T-helper 1 cell (primary cell): ENCODE measurements at places on chromosomes 7 and 10.

DNA sequence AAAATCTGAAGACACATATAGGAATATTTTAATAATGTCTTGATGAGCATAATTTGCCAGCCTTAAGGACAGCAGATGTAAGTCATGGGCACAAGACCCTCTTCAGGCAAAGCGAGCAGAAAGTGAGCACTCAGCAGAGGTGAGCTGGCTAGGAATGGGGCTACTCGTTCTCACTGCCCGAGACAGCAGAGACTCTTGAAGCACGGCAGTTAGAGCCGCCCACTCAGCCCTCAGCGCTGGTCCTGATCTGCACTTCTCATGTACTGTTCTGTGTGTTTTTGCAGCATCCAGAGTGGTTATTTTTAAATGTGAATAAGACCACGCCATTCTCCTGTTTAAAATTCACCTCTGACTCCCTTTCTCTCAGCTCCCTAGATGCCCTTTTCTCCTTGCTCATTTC, 65.3 kb downstream of the GFRA1 start:
- DNase-seq, result no peak

DNA sequence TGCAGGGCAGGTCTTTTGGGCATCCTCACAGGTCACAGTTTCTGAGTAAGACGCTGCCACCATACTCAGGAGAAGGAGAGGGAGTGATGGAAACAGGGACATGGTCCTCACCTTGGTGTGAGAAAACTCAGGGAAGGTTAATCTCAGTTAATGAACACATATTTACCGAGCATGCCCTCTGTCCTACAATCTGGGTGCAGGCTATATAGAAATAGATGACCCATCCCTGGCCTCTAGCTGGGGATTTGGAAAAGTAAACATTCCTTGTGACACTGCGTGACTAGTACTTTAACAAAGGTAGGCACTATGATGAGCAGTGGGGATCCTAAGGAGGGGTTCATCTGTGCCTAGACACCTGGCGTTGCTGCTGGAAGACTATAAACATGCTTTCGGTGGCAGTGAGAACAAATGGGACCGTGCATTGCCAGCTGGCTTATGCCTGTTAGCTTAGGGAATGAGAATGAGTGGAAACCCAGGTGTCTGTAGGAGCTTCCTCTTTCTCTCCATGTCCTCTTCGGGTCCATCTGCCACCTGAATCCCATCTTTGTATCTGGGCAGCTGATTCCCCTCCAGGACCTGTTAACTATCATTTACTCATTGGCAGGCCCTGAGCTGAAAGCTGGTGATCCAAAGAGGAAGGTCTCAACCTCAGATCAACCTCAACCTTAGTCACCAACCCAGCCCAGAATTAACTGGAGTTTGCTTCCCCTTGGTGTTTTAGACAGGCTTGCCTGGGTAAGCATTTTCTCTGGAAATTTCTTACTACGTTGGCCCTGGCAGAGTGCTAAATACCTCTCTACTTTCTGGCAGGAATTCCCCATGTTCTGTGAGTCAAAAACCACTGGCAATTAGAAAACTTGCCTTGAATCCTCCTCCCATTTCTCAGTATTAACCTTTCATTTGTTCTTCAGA, 794 bp downstream of the MBL2 start:
- no peak for DNase-seq

DNA sequence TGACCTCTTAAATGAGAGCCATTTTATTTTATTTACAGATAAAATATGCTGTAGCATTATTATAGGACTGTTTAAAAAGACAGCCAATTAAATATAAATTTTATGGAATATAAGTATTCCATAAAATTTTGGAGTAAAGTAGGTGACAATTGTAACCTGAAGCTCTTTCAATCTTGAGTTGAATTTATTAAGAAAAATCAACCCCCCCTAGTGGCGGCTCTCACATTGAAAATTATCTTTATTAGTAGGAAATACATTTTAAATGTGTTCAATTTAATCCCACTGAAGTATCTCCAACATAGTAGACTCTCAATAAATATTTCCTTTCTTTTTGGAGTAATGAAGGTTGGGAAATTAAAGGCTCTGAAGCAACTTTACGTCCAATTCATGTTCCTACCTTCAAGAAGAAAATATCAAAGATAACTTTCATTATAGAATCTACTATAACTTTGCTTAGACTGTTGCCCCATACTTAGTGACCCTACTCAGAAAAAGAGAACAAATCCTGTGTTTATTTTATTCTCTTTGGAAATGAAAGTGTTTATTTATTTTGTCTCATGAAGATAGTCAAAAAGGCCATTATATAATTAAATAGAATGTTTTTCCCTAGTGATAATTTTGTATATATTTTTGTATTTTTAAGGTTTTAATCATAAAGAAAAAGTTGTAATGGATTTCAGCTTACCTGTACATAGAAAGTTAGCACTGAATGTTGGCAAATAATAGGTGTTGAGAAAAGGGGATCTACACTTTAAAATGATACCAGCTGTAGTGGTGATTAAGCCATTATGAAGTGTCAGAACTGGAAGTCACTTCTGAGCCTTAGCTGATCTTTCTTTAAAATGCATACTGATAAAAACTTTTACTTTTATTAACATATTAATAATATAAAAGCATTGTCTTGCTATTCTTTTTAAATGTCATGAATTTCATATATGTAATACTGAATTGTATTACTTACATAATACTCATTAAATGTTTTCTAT, 3.3 kb downstream of the AHR start:
- DNase-seq, result peak; percentile 25

- no peak for DNase-seq
Observed at GRCh38 chr7:98168904-98169621, 42.2 kb upstream of the BHLHA15 start.

GRCh38 chr7:4033996-4034395, 648.1 kb upstream of the FOXK1 start:
- no peak for DNase-seq

DNA sequence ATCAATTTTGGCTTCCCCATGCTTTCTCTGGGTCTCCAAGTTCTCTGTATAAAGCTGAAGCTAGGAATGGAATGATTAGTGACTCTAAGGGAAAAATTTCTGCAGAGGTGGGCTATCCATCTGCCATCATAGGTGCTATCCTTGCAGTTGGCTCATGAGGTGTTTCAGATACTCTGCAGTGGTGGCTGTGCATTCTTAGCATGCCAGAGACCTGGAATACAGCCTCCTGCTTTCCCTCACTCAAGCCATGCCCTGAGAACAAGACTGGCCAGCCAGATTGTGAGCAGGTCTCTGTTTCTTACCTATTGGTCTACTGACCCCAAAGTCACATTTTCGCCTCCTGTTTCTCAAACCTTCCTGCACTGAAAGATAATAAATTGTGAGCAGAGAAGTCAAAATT, 719.6 kb downstream of the CCSER2 start:
- no peak for DNase-seq

DNA sequence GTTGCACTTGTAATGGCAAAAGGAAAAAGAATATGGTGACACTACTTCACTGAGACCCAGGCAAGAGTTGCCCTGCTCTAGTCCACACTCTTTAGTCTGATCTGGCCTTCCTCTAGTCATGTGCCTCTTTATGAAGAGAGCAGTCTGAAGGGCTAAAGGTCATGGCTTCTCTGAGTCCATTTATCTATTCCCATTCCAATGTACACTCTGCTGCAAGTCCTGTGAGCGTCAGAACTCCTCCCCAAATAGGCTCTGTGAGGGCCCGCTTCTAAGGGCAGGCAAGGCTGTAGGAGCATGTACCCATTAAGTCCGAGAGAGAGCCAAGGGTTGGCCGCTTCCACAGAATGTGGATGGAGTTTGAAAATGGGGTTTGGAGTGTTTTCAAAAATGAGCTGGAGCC, 209.3 kb downstream of the AHR start:
- DNase-seq, result no peak

GRCh38 chr10:4984223-4984622, 19.4 kb downstream of the AKR1C2 start:
- no peak for DNase-seq

GRCh38 chr7:805261-805660, 27.0 kb upstream of the SUN1 start:
- no peak for DNase-seq

DNA sequence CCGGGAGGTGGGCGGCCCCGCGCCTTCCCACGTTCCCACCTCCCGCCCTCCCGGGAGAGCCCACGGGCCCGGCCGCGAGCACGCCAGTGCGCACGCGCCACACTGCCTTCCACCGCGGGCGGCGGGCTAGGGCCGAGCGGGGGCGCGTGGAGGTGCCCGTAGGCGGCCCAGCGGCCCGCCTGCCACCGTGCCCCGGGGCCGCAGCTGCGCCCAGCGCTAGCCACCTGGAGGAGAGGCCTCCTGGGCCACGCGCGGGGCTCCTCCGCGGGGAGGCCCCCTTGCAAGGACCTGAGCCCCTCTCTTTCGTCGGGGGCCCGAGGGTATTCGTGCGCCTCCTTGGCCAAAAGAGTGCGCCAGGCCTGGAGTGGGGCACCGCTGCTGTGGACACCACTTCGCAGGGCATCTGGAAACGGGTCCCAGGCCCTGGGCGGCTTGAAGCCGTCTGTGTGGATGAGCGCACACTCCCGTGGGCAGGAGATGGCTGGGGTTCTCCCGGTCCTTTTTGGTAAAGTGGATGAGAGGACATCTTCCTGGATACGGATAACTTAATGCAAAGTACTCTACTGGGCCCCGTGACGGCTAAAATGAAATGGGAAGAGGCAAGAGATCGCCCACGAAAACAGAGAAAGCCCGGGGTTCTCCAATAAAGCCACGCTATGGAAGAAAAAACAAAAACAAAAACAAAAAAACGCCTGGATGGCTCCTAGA, 9.0 kb upstream of the EBF3 start:
- DNase-seq, result no peak

DNA sequence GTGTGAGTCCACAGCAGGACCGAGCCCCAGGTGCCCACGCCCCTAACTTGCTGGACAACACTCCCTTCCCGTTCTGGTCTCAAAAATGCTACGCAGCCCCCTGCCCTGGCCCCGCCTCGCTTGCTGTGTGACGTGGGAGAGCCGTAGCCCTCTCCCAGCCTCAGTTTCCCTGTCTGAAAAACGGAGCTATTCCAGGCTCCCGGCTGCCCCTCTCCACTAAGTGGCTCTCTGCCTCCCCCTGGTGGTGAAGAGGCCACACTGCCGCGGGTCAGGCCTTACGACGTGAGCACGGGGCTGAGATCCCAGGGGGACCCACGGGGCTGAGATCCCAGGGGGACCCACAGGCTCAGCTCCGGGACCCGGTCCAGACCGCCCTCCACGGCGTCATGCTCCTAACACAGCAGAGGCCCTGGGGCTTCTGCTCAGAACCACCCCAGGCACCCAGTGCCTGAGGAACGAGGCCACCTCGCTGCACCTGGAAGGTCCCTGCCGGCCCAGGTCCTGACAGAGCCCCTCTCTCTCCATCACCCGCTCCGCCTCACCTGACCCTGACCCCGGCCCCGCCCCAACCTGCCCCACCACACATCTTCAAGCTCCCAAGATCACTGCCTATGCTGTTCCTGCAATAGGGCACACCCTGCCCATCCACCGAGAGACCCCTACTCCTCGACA, 26.7 kb downstream of the MICALL2 start:
- peak; percentile 80 for DNase-seq

DNA sequence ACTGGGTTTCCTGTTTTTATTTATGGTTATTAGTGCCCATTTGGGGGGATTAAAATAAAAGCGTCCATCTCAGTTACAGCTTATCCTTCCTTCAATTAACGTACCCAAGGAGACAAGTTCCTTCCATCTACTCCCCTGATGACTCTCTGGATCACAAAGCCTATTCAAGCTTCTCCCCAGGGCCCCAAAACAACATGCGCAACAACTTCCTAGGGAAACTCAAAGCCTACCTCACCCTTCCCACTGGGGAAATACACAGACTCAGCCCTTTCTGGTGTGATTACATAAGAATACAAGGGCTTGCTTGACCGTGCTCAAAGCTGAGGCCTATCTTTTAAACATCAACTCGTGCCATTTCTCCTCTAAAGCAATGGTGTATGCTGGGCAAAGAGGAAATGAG, 112.4 kb downstream of the CDK6 start:
- DNase-seq, result no peak
